ENCODE measurements at places on chromosomes 2 and 18.

- no peak for DNase-seq
These were observed 425.9 kb downstream of the SPAG16 start for GRCh38 chr2:213710164-213710563.

- DNase-seq = no peak
These were observed 67.3 kb downstream of the NTSR2 start for GRCh38 chr2:11602563-11603204.

GRCh38 chr2:127650041-127650784 lies 4.3 kb downstream of the GPR17 start:
- no peak for DNase-seq

DNA sequence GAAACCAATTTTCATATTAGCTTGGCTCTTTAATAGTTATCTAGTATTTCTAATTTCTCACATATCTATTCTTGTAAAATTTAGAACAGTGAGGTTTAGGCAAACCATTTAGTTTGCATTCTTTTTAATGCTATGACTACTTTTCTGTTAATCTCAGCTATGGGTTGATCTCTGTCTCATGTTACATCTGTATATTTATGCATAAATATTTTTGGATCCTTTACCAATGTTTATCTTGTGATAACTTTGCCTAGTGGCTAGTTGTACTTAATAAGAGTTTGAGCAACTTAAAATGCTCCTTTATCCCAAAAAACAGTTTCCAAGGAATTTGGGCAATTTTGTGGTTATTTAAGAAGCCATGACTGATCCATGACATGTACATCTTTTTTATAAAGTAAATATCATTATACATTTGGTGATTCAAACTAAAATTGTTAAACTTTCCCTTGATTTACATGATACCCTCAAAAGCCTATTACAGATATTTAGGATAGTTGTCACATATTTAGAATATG lies 86.3 kb downstream of the R3HDM1 start:
- no peak for DNase-seq

- DNase-seq = no peak
These were observed 73.8 kb downstream of the TANC1 start for GRCh38 chr2:159042115-159042850.

- no peak for DNase-seq
These were observed 160.2 kb upstream of the CCDC150 start for GRCh38 chr2:196479350-196479749.

GRCh38 chr2:58204195-58204959 lies 36.7 kb downstream of the FANCL start:
- DNase-seq = no peak
